GM18507 (cell line): ENCODE measurements at places on chromosomes 1 and 21.

DNA sequence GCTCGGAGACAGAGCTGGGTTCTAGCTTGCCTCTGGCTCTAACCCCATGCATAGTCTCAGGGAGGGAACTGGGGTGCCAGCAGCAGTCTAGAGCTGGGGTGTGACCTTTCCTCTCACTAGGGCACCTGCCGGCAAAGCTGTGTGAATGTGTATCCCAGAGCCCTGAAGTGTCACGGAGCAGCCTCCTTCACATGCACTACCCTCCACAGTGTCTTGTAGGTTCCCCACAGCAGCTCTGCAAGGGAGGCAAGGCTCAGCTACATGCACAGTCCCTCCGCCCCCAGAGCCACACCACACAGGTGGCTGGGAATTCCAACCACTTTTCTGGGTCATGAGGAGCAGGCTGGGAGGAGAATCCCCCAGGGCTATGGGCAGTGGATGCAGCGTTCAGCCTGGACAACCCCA lies 7.7 kb upstream of the HPCA start:
- no peak for DNase-seq

- no peak for DNase-seq
Observed at GRCh38 chr21:18545908-18546307, 142.3 kb upstream of the TMPRSS15 start.

GRCh38 chr1:194104247-194104844 lies 917.9 kb upstream of the B3GALT2 start:
- DNase-seq, result no peak

- no peak for DNase-seq
Observed at GRCh38 chr21:14486869-14487268, 59.2 kb downstream of the SAMSN1 start.

DNA sequence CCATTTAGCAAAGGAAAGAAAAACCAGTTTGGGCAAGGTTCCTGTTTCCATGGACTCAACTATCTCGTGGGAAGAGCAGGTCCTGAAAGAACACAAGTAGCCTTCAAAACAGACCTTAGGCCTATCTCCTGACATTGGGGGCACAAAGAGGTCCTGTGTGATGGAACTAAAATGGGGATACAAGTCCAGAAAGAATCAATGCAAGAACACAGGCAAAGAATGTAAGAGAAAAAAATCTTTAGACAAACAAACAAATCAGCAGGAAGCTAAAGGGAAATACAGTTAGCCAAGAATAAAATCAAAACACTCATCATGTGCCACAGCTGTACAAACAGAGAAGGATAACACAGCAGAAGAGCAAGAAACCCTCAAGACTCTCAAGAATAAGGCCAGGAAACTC lies 28.2 kb downstream of the SLC30A10 start:
- no peak for DNase-seq

DNA sequence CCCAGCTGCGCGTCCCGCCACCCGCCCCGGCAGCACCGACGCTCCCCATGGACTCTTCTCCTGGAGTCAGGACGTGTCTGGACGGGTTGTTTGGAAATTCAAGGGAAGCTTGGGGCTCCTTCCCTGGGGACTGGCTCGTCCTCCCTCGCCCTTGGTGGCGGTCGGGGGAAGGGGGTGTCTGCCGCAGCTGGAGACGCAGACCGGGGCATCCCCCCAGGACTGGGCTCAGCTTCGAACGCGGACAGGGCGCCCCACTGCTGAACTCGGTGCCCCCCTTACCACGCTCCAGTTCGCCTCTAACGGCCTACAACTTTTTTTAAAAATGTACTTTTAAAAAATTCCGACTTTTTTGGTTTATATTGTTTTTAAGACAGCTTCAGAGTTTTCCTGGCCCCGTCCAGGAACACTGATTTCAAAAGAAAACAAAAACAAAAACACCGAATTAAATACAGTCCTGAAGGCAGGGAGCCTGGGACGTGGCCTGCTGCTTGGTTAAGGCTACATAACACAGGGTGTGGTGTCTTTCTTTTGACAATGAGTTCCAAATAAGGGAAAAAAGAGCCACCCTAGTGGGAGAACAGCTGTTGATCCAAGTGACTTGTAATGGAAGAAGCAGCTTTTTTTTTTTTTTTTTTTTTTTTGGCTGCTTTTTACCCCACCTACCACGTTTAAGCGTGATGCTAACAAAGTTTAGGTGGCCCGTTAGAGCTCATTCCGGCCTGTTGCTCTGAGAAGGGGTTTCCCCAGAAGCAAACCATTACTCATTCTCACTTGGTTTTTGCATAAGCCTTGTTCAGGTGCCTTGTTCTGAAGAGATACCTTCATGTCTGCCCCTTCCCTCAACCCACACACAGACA lies 862 bp upstream of the DIPK1A start:
- no peak for DNase-seq

GRCh38 chr1:102838016-102838415 lies 270.3 kb downstream of the COL11A1 start:
- DNase-seq, result no peak

DNA sequence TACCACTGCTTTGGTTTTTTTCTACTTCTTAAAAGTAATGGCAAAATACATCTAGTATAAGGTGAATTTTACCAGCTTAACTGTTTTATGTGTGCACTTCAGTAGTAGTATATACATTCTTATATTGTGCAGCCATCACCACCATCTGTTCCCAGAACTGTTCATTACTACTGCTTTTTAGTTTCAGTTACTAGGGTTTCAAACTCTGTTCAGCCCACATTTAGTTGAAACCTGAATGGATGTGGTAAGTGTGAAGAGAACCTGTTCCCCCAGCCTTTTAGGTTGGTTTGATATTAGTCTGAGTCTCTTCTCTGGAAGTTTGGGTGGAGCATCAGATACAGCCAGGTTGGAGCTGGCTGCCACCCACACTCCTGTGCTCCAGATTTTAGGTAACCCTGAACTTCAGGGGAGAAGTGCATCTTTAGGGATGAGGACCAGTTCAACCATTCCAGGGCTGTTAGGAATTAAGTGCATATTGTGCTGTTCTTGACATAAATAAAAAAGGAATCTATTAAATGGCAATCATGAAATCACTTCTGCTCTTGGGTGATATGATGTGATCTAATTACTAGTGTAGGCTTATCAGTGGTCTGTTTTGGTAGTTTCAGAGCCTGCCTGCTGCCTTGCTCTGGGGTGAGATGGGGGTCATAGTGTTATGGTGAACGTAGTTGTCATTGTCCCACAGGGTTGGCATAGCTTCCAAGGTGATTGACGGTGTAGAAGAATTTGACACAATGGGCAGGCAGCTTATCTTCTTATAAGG lies 32.1 kb downstream of the URB2 start:
- DNase-seq, result no peak

DNA sequence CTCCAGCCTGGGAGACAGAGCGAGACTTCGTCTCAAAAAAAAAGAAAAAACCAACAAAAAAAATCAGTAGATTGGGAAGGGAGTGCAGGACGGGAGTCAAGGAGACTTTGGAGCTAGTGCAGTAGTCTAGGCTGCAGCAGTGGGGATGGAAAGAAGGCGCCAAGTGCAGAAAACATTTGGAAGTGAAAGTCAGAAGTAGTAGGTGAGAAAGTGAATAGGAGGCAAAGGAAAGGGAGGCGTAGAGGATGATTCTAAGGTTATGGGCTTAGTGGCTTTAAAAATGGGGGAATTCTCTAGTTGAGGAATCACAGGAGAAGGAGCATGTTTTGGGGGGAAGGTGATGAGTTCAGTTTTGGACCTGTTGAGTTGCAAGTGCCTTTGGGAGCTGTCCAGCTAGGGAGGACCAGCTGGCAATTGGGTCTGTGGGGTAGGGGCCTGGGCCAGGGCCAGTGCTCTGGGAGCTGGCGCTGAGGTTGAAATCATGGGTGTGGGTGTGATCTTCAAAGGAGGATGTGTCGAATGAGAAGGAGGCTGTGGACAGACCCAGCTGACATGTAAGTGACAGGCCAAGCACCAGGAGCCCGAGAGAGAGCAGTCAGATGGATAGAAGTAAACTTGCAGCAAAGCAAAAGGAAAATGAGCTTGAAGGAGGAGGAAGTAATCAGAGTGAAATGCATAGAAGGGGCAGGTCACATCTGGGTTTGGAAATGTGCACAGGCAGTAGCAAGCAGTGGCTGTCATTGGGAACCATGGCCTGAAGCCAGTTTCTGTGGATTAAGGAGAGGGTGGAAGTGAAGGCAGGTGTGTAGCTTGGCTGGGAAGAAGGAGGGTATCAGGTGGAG lies 15.8 kb downstream of the TMCC2 start:
- no peak for DNase-seq

DNA sequence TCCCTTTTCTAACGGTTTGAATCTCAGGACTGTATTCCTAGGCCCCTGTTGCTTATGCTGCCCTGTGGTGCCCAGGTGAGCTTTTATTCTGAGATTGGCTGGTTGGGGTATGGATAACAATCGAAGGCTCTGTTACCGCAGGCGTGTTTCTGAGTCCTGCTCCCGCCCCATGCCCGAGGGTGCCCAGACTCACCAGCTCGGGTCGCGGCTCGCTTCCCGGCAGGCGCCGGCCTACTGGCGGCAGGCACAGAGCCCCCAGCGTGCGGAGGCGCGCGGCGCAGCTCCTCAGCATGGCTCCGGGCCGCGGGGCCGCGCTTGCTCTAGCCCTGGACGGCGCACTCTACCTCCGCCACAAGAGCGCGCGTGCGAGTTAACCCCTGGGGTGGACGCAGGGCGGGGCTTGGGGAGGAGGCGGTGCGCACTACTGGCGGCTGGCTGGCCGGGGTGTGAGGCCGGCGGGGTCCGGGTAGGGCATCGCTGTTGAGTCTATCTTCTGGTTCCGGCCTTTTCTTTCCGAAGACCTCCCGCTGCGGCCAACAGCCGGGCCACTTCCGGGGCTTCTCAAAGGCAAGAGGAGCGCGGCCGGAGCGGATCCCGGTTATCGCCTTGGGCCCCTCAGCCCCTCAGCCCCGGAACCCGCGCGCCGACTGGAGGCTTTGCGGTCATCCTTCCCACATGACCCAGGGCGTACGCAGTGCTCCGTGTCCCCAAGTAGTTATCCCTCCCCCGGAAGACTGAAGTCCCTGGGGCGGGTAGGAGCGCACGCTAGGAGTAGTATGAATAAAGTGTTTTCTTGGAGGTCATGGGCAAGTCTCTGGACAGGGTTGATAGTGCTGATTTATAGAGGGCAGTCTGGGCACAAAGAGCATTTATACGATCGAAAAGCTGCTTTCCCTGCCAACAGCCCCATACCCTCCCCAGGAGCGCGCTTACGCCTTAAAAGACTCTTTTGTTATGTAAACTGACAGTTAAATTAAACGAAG lies at the start of gene THEM4:
TSS of gene THEM4 (minus strand) at position 345 of the 983 bp plus-strand sequence. CDS start at position 292, 53 bp downstream.
- DNase-seq, result peak; percentile 88
